Activated CD8-positive, alpha-beta memory T cell treated with anti-CD3 and anti-CD28 coated beads, Interleukin-2, amount 10 ng/mL, durations not matched to agents 7 days and 5 days (primary cell): ENCODE measurements at places on chromosomes 16 and 17.

GRCh38 chr17:32909787-32910369 lies 18.1 kb upstream of the TMEM98 start:
- DNase-seq, result peak; percentile 87

DNA sequence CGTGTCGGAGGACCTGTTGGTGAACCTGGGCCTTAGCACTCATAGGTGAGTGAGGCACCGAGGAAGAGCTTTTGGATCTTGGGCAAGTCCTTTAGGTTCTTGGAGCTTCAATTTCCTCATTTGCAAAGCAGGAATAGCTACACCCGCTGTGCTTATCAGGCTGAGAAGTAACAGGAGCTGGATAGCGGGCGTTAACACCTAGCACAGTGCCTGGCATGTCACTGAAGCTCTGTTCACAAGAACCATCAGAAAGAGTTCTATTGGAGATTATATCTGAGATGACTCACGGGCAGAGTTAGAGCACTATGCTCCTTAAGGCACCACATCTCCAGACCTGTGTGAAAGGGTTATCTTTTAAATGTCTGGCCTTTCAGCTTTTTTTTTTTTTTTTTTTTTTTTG lies 12.8 kb downstream of the MEOX1 start:
- DNase-seq, result no peak

- DNase-seq, result no peak
Observed at GRCh38 chr16:22857296-22858025, 43.5 kb downstream of the HS3ST2 start.

DNA sequence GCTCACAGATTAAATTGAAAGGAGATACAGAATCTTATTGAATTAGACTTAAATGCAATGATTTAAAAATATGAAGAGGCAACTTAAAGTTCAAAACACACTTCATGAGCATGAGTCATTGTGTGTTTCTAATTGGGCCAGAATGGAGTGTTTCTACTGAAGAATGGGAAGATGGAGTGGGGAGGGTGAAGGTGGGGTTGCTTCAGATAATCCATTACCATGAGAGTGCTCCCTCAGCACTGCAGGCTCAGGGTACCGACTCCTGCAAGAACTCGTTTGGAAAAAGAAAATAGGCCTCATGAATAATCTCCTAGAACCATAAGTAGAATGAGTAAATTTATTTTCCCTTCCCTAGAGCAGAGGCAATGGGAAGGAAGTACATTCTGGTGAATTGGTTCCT lies 372.8 kb downstream of the TOX3 start:
- DNase-seq, result no peak

- no peak for DNase-seq
Observed at GRCh38 chr17:12744298-12744697, 45.0 kb upstream of the ARHGAP44 start.

DNA sequence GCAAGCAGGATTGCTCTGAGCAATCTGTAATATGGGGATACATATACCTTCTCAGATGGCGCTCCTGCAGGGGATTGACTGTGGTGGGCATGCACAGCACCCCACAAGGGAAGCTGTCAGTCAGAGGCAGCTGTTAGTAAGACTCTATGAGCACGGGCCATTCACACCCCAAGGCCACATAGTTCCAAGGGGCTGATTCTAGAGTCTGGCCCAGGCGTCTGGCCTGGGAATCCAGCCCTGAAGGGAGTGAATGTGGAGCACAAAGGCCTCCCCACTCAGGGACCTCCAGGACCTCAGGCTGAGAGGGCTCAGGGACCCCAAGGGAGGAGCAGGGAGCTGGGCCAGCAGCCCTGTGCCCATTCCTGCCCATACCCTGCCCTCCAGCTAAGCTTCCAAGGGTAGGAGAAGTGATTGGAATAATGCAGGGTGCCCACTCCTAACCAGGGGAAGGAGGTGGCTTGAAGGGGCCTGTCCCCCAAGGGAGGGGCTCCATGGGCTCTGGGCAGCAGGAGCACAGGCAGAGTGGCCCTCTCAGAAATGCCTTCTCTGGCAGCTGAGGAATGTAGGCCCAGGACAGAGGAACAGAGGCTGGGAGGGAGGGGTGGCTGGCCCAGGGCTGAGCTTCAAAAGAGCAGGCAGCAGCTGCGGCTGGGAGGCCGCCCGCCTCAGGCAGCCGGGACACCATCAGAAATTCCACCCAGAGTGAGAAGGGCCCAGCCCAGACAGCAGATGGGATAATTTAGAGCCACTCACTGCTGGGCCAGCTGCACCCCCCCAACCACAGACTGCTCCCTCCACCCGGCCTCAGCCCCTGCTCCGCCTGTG lies 48.9 kb upstream of the MRPS23 start:
- no peak for DNase-seq

GRCh38 chr17:8557176-8557806 lies 73.2 kb downstream of the MYH10 start:
- DNase-seq, result no peak

DNA sequence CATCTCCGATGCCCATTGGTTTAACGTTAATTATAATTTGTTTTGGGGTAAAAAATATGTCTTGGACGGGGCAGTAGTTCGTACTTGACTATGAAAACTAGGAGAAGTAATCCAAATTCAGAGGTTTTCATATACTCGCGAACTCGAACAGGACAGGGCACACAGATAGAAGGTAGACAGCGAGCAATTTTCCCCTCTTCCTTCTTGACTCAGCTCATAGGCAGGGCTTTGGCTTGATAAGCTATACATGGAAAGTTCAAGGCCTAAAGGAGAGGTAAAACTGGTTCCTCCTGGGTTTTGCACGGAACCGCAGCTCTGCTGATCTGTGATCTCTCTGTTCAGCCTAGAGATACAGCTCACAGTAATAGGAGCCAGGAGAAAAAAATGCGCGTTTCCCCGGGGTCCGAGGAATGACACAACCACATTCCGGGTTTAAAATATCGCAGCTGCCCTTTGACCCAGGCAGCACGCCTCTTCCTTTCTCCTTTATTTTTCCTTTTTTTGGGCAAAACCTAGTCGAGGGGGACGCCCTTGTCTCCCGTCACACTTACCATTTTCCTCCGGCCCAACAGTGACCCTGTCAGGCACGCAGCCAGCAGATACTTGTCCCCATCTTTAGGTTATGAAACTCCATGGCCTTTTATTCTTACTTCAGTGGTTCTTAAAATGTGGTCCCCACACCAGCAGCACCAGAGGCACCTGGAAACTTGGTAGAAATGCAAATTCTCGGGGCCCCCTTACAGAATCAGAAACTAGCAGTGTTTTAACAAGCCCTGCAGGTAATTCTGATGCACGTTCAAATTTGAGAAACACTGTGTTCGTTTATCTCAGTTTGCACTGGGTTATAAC lies 1.7 kb upstream of the LASP1 start:
- DNase-seq, result peak; percentile 56

DNA sequence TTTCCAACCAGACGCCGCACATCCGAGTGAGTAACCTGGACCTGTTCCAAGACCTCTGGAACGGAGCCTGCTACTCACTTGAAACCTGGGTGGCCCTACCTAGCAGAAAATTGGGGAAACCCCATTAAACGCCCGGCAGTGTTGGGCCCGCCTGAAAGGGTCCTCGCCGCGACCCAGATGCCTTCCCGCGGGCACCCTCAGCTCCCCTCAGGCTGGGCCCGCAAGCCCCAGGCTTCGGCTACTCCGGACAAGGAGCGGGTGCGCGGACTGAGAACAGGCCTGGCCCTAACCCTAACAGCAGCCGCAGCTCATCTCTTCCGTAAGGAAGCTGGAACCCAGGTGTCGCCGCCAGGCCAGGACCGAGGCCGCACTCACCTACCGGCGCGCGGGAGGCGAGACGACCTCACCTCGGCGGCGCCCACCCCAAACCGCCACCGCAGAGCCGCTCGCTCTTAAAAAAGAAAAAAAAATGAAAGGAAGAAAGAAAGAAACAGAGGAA lies 344 bp downstream of the PSME3IP1 start:
- DNase-seq, result no peak

DNA sequence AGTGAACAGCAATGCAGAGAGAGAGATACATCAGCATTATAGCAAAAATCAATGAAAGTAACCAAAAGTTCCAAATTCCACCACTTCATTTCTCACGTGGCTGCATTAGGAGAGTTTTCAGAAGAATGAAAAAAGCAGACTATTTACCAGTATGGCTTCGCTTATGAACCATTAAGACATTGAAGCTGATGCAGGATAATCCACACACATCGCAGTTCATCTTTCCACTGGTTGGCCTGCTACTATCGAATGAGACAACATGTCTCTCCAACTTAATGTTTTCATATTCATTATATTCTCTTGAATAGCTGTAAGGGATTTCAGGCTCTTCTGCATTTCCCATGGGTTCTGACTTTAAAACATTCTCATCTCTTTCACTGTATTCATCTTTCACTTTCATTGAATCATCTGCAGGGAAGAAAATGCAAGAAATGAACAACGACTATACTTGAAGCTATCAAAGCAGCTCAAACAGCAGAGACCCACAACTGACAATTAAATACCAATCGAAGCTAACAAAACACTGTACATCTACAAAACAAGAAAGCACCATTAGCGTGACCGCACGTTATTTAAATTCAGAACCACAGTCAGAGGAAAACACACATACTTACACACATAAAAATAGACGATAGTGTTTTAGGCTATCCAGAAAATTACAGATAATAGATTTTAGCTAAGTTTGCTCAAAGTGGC lies 54.9 kb downstream of the GRB7 start:
- no peak for DNase-seq

DNA sequence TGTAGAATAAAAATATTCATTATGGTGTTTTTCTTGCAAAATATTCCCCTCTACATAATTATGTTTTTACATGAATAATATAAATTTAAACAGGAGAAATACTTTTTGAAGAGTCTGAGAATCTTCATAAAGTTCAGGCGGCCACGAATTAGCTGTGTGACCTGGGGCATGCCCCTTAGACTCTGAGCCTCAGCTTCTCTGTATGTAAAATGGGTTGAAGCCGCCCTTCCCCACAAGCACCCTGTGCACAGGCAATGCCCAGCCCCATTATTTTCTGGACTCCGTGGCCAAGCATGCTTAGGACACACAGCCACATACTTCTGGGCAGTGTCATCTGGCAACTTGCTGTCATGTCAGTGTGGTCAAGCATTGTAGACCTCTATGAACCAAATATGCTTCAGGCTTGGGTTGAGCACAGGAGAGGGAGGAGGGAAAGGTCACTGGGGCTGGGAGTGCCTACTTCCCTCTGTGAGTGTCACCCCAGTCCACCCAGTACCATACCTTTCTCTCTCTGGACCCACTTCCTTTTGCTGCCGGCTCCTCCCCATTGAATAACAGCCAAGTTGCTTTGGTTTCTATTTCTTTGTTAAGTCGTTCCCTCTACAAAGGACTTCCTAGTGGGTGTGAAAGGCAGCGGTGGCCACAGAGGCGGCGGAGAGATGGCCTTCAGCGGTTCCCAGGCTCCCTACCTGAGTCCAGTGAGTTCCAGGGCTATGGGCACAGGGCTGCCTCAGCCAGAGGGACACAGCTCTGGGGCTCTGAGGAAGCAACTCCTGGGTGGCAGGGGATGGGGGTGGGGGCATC lies at the start of gene LGALS9:
LGALS9 (plus strand) TSS at position 582 of the 804 bp plus-strand sequence; CDS start at position 660, 78 bp downstream.
- DNase-seq, result peak; percentile 72

DNA sequence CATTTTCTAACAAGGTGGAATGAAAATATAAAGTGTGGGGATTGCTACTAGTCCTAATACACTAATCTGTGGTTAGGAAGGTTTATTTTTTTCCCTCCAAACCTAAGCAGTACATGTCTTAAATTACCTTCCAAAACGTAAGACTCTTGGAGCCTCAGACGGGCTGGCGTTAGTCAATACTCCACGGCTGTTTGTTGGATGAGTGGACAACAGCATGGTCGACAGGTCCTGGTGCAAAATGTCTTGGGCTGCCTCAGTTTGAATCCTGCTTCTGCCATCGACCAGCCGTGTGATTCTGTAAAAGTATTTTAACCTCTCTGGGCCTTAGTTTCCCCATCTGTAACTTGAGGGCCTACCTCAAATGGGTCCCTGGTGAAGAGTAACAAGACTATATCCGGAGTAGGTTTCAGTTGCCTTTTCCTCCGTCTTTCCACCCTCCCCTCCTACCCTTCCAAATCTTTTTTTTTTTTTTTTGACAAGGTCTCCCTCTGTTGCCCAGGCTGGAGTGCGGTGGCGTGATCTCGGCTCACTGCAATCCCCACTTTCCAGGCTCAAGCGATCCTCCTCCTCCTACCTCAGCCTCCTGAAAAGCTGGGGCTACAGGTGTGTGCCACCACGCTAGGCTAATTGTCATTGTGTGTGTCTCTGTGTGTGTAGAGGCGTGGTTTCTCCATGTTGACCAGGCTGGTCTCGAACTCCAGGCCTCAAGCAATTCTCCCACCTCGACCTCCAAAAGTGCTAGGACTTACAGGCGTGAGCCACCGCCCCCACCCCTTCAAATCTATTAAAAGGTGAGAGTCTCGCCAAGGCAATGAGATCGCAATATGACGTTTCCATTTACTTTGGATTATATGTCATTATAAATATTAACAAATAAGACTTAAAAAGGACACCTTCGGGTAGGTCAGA lies 5.8 kb downstream of the SCGB1C2 start:
- DNase-seq, result peak; percentile 34

GRCh38 chr17:42982266-42982665 lies 1.9 kb downstream of the RUNDC1 start:
- DNase-seq, result no peak

DNA sequence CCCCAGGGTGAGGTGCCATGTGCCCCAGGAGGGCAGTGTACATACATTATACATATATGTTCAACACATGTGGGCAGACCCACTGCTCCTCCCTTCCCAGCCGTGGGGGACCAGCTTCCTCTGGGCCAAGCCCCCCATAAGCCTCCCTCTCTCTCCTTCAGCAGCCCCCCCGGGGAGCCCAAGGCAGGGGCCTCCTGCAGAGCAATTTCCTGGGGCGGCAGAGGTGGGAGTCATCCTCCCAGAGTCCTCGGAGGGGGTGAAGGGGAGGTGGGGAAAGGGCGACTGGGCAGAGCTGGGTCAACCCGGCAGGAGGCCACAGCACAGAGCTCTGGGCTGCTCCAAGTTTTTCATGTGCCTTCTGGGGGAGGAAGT lies 235.1 kb downstream of the ZNF423 start:
- no peak for DNase-seq

DNA sequence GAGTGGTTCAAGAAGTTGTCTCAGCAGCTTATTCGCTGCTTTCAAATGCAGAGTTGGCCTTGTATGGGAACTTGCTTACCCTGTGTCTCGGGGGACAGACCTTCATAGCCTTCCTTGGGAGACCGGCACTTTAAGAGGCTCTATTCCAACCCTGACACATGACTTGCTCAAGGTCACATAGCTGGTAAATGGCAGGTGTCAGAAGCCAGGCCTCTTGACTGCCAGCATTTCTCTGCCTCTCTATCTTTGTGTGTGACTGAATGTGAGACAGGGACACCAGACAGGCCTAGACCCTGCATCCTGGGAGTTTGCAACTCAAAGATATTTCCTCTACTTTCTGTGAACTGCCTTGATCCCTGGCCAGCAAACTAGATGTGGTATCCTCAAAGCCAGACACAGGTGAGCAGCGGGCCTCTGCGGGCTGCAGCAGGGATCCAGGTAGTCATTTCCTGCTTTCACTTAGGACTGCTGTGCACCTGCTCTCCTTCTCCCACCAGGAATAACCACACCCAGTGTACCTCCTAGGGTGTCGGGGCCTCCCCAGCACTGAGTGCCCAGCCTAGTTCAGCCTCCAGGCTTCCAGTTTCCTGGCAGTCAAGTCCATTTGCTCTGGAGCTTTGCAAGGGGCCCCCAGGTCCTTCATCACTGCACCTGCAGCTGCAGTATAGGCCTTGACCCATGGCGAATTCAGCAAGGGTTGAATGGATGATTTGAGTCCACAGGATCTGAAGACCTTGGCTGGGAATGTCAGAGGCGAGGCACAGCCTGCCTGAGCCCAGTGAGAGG lies 116.6 kb upstream of the TNRC6C start:
- DNase-seq, result no peak
